Thoracic aorta (tissue), 2 donors: ENCODE measurements at places on chromosomes 4 and X. TPM values are rescaled to one million over a fixed set of nuclear protein-coding genes. Genes with fewer than 3 reads are reported as not detected.

KLHL4 gene
- total RNA-seq = 0.95 TPM

DOK7 gene
- 36.7 TPM for total RNA-seq

IDH3G gene
- 91.9 TPM for total RNA-seq

TCEAL2 gene
- 36.4 TPM for total RNA-seq

GRCh38 chr4:17702641-17703040 lies 78.8 kb downstream of the FAM184B start:
- DNase-seq = no peak
- no peaks in the 10 kb centered on the region for H3K4me1 ChIP-seq
- no peak overlapping the region for H3K27ac ChIP-seq
- H3K4me3 ChIP-seq = no peak overlapping the region

- no peaks in the 10 kb centered on the region for H3K36me3 ChIP-seq
- no peaks in the 10 kb centered on the region for H3K27me3 ChIP-seq
- H3K27ac ChIP-seq = peak overlapping the region; percentile 97
- peaks cover 56% of the 10 kb centered on the region for H3K4me1 ChIP-seq
- peak overlapping the region; percentile 92 for H3K4me3 ChIP-seq
- no peak for DNase-seq
Measured at GRCh38 chr4:57109411-57109846, 756 bp downstream of the IGFBP7 start.

- no peak overlapping the region for H3K27ac ChIP-seq
- no peaks in the 10 kb centered on the region for H3K27me3 ChIP-seq
- H3K4me3 ChIP-seq = no peak overlapping the region
- no peaks in the 10 kb centered on the region for H3K36me3 ChIP-seq
Measured at GRCh38 chr4:110344165-110344564, 131.8 kb upstream of the ENPEP start.

DNA sequence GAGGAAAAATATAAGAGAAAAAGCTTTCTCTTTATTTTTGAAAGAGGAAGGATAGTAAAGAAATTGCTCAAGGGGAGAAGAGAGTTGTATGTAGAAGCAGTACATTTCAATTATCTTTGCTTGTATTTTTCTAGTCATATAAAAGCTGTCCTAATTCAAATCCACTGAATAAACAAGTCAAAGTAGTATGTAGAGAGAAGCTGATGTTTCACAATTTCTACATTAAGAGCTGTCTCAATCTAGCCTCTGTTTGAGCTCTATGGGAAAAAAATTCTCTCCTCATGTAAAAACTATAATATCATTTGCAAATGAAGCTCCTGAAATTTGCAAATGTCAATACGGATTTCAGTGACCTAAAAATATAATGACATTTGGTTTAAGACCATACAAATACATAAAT lies 52.6 kb downstream of the CHM start:
- H3K4me1 ChIP-seq = no peaks in the 10 kb centered on the region
- no peaks in the 10 kb centered on the region for H3K36me3 ChIP-seq
- no peak overlapping the region for H3K27ac ChIP-seq

DNA sequence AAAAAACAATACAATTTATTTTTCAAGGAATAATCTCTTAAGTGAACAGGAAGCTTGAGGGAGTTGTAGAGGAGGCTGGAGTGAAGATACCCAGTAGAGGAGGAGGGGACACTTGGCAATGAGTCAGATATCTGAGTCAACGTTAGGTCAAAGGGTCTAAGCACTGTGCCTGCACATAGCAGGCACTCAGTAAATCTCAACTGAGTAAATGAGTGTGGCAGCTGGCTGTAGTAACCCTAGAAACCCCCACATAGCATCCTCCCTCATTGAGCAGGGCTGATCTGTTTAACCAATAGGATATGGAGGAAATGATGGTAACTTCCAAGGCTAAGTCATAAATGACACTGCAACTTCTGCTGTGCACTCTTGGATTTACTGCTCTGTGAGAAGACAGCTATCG lies 186.0 kb upstream of the FAM241A start:
- H3K4me1 ChIP-seq = no peaks in the 10 kb centered on the region
- H3K36me3 ChIP-seq = no peaks in the 10 kb centered on the region
- DNase-seq = no peak

DNA sequence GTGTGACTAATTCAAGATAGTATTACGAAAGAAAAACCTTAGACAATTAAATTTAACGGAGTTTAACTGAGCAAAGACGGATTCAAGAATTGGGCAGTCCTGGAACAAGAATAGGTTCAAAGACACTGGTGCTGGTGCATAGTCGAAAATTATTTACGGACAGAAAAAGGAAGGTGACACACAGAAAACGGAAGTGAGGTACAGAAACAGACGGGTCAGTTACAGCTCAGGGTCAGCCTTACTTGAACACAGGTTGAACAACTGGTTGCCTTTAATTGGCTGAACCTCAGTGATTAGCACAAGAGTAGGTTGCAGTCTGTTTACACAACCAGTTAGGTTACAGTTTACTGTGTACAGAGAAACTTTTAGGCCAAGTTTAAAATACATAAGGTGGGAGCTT lies 31.5 kb downstream of the KLHL8 start:
- no peak overlapping the region for H3K4me3 ChIP-seq
- peaks cover 3% of the 10 kb centered on the region for H3K4me1 ChIP-seq
- H3K36me3 ChIP-seq = no peaks in the 10 kb centered on the region
- no peaks in the 10 kb centered on the region for H3K27me3 ChIP-seq
- DNase-seq = no peak
- H3K27ac ChIP-seq = no peak overlapping the region

DNA sequence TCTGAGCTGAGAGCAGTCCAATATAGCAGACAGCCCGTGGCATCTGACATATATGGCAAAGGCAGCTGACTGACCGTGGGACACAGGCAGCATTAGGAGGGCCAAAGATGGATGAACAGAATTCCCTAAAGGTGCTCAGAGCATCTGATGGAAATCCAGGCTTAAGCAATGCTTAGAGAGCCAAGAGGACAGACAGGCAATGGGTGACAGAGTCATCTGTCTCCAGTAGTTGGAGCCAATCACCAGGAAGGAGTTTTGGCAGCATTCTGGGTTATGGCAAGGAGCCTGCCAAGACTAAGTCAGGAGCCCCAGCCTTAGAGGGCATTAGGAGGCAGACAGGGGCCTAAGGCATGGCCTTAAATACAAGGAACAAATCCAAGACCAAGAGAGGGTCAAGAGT lies 153.3 kb upstream of the USP9X start:
- H3K27ac ChIP-seq = no peak overlapping the region
- DNase-seq = no peak
- H3K4me1 ChIP-seq = peaks cover 11% of the 10 kb centered on the region
- no peak overlapping the region for H3K4me3 ChIP-seq
- H3K27me3 ChIP-seq = no peaks in the 10 kb centered on the region
- H3K36me3 ChIP-seq = no peaks in the 10 kb centered on the region

DNA sequence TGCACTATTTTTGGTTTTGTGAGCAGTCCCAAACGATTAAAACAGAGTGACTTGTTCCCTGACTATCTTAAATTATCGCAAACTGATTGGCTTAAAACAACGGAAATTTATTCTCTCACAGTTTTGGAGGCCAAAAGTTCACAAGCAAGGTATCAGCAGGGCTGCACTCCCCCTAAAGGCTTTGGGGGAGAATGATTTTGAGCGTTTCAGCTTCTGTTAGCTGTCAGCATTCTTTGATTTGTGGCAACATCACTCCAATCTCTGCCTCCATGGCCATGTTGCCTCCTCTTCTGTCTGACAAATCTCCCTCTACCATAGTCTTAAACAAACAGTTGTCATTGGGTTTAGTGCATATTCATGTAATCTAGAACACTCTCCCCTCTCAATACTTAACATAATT lies 459.6 kb upstream of the ATOH1 start:
- H3K4me3 ChIP-seq = no peak overlapping the region
- no peak for DNase-seq
- H3K27ac ChIP-seq = no peak overlapping the region
- H3K36me3 ChIP-seq = no peaks in the 10 kb centered on the region
- no peaks in the 10 kb centered on the region for H3K4me1 ChIP-seq

DNA sequence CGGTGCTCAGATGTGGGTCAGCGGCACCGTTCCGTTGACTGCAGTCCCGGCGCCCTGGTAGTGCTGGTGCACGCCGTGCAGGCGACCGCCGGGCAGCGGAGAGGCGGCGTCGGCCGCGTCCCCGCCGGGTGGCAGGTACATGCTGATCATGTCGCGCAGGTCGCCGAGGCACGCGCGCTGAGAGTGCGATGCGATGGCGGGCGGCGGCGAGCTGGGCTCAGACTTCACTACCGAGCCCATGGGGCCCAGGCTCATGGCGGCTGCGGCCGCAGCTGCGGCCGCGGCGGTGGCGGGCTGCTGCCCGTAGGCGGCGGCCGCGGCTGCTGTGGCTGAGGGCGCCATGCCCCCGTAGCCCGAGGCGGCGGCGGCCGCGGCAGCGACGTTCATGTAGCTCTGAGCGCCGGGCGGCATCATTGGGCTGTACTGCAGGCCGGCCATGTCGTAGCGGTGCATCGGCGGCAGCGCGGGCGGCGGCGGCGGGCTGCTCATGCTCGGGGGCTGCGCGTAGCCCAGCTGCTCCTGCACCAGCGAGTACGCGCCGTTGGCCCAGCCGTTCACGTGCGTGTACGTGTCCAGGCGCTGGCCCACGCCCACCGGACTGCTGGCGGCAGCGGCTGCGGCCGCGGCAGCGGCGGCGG lies 1.0 kb downstream of the SOX3 start:
- no peak overlapping the region for H3K27ac ChIP-seq
- peaks cover 14% of the 10 kb centered on the region for H3K4me1 ChIP-seq
- H3K27me3 ChIP-seq = no peaks in the 10 kb centered on the region
- DNase-seq = no peak
- no peaks in the 10 kb centered on the region for H3K36me3 ChIP-seq
- H3K4me3 ChIP-seq = peak overlapping the region; percentile 62

DNA sequence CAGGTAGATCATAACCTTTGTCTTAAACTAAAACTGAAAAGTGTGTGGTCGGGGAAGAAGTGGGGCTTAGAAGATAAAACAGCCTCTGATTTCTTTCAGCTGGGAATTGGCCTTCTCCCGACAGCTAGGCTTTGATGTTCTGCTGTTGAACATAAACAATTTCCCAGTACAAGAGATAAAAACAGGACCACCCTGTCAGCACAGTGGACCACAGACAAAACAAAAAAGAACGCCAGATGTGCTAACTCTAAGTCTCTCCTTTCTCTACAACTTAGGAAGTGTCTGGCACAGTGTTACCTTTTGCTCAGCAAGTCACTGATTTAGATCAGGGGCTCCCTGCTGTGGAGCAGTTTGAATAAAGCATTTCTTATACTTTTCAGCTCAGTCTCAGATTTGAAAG lies 87.5 kb upstream of the UXT start:
- H3K36me3 ChIP-seq = no peaks in the 10 kb centered on the region
- no peak for DNase-seq
- H3K27ac ChIP-seq = no peak overlapping the region
- H3K27me3 ChIP-seq = no peaks in the 10 kb centered on the region
- H3K4me3 ChIP-seq = no peak overlapping the region

DNA sequence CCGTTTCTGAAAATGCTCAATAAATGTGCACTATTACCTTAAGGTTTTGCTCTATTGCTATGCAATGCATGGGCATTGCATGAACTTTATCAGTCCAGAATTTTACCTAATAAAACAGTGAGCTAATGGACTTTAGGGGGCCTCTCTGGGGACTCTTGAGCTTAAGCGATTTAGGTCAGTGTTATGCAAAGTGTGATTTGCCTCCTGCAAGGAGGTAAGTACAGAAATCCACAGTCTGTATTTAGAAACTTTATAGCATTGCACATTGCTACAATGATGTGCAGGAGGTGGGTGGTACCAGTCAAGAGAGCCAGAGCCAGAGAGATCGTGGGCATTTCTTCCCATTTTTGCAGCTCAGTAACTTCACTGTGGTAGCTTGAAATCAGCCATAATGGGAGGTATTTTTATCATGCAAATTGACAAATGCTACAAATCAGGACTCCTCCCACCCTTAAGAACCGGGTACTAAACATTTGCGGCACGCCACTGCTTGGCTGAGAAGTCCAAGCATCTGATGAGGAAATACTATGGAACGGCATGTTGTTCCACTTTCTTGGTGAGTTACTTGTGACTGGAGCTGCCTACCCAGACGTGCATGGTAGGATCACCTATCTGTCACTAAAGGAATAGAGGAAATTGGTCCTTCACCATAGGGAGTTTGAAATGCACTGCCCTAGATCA lies 174.6 kb upstream of the PGRMC2 start:
- H3K36me3 ChIP-seq = no peaks in the 10 kb centered on the region
- no peaks in the 10 kb centered on the region for H3K4me1 ChIP-seq
- no peaks in the 10 kb centered on the region for H3K27me3 ChIP-seq
- DNase-seq = no peak
- H3K4me3 ChIP-seq = no peak overlapping the region
- no peak overlapping the region for H3K27ac ChIP-seq

DNA sequence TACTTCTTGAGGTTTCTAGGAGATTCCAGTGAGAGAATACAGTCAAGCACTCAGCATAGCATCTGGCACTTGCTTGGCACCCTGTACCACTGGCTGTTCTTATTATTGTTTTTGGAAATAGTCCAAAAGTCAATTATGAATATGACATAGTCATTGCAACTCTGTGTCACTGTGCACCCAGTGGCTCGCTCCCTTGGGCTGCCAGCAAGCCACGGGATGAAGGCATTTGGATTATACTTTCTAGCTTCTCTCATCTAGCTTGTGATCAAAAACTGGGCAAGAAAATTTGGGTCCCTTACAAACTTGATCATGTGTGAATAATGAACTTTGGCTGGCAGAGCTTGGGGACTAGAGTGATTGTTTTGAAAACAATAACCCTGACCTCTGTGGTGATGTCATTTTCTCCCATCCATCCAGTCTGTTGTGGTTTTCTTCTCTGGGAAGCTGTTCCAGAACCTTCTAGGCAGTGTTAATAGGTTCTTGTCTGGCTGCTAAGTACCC lies 32.7 kb upstream of the LIMCH1 start:
- H3K36me3 ChIP-seq = no peaks in the 10 kb centered on the region
- H3K4me3 ChIP-seq = no peak overlapping the region
- peaks cover 54% of the 10 kb centered on the region for H3K4me1 ChIP-seq

DNA sequence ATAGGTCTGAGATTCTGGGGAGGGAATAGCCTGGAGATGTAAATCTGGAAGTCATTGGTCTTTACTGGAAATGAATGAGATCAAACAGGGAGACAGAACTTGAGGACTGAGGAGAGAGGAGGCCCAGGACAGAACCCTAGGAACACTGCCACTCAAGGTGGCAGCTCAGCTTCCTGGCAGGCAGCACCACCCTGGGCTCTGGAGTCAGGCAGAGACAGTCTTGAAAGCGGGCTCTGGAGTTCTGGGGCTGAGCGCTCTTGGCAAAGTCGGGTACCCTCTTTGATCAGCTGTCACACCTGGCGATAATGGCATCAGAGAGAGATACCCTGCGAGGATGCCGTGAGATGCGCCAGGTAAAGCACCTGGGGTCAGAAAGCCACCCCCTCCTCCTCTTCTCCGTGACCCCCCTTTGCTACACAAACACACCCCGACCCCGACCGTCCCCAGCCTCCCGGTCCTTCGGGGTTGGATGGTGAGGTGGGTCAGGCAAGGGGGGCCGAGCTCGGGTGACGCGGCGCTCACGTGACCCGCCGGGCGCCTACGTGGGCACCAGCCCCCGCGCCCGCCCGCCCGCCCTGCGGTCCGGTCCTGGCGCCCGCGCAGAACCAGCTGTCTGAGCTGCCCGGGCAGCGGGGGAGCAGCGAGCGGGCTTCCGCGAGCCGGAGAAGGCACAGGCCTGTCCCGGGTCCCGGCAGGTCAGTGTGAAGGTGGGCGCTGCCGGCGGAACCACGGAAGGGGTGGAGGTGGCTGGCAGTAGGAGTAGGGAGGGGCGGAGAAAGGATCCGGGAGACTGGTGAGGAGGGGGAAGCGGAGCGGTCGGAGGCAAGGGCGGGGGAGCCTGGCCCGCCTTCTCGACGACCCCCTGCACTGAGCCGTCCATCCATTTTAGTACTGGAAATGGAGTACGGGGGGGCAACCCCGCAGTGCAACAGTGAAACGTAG lies at the start of gene TCEAL3:
TCEAL3 (plus strand) TSS at position 600 of the 942 bp plus-strand sequence. CDS start 1,102 bp downstream, outside the sequence.
- peak within 1 kb of the TSS; percentile 81 for H3K27ac ChIP-seq
- no peaks in the 10 kb centered on the region for H3K4me1 ChIP-seq
- DNase-seq = no peak
- no peaks in the 10 kb centered on the region for H3K27me3 ChIP-seq
